Activated naive CD8-positive, alpha-beta T cell treated with anti-CD3 and anti-CD28 coated beads for 36 hours (primary cell): ENCODE measurements at places on chromosomes 7 and 10.

DNA sequence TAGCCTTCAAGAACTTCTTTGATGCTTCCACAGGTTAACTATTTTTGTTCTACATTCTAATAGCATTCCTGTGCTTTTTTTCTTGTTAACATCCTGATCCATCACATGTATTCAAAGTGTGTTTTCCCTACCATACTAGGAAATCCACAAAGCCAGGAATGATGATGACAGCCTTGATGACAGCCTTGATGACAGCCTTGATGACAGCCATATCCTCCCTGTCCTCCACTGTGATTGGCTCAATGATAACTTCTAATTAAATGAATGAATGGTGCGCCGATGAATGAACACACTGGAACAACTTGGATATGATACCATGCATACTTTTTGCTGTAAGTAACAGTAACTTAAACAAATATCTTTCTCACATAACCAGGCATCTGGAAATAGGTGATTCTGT, 8.3 kb upstream of the TACR2 start:
- H3K4me3 ChIP-seq = no peak overlapping the region
- no peak overlapping the region for H3K27ac ChIP-seq
- no peaks in the 10 kb centered on the region for H3K36me3 ChIP-seq

DNA sequence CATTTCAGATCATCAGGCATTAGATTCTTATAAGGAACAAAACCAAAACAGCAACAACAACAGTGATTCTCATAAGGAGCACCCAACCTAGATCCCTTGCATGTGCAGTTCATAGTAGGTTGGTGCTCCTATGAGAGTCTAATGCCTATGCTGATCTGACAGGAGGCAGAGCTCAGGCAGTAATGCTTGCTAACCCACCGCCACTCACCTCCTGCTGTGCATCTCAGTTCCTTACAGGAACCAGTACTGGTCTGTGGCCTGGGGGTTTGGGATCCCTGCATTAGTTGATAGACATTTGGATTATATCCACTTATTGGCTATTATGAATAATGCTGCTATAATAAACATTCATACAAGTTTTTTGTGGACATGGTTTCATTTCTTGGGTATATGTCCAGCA, 14.0 kb downstream of the MKLN1 start:
- no peak overlapping the region for H3K27ac ChIP-seq
- H3K27me3 ChIP-seq = no peaks in the 10 kb centered on the region
- H3K4me1 ChIP-seq = peaks cover 35% of the 10 kb centered on the region
- no peak for DNase-seq
- no peak overlapping the region for H3K4me3 ChIP-seq

GRCh38 chr7:137818036-137818435, 28.7 kb downstream of the DGKI start:
- no peaks in the 10 kb centered on the region for H3K36me3 ChIP-seq
- H3K27me3 ChIP-seq = peaks cover 26% of the 10 kb centered on the region
- no peak overlapping the region for H3K4me3 ChIP-seq
- no peaks in the 10 kb centered on the region for H3K4me1 ChIP-seq
- no peak for DNase-seq
- no peak overlapping the region for H3K27ac ChIP-seq

DNA sequence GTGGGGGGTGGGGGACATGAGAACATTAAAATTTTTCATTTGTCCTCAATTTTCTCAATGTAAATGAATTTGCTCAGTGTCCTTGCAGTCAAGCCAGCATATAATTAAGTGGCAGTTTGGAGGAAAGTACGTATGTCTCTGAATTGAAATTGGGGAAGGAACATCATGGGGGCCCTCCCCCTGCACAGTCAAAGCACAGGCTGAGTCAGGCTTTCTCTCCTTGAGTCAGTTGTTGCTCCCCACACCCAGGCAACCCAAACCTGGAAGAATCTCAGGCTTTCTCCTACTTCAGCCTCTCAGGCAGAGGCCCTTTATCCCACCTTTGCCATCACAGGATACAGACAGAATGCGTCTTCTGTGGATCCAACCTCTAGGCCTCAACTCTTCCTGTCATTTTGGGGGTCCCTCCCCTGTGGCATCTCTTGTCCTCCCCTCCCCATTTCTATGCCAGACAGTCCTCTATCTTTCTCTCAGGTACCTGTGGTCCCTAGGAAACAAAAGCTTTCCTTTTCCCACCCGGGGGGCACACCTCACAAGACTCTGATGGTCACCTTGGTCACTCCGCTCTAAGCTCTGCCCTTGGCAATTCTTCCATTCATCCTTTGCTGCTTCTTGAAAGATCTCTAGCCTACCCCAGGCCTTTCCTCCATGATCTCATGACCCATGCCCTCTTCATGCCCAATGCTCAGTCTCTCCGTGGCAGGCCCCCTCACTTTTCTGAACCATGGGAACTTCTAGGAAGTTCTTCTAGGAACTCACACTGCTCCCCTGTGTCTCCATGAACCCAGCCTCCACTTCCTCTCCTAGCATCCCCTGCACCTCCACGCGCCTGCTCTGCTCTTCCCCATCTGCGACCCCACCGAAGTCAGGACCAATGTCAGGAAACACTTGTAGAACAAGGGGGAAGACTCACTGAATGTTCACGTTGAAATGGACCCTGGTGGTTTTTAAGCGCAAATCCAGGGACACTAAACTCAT, 40.4 kb downstream of the CREB3L2 start:
- no peaks in the 10 kb centered on the region for H3K27me3 ChIP-seq
- no peak for DNase-seq
- peaks cover 13% of the 10 kb centered on the region for H3K4me1 ChIP-seq

GRCh38 chr7:137434946-137435345, 91.4 kb upstream of the PTN start:
- DNase-seq = no peak
- no peaks in the 10 kb centered on the region for H3K4me1 ChIP-seq
- no peak overlapping the region for H3K4me3 ChIP-seq
- no peaks in the 10 kb centered on the region for H3K36me3 ChIP-seq
- H3K27ac ChIP-seq = no peak overlapping the region

DNA sequence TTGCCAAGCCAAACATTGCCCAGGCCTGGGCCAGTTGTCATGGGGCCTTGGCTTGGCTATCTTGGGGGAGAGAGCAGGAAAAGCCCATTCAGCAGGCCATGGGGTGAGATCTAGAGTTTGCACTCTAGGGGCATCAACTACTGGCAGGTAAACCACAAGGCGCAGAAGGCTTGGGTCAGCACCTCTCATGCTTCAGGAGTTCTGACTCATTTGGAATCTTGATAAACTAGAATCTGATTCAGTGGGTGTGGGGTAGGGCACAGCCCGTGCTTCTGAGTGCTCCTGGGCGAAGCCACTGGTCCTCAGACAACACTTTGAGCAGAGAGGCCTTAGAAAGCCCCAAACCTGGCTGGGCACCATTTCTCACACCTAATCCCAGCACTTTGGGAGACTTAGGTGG, 81.1 kb downstream of the RGS10 start:
- no peak overlapping the region for H3K27ac ChIP-seq
- DNase-seq = no peak
- H3K4me1 ChIP-seq = peaks cover 4% of the 10 kb centered on the region
- no peaks in the 10 kb centered on the region for H3K27me3 ChIP-seq

GRCh38 chr10:78438907-78439809, 405.5 kb downstream of the RPS24 start:
- DNase-seq = no peak
- H3K36me3 ChIP-seq = no peaks in the 10 kb centered on the region
- no peaks in the 10 kb centered on the region for H3K27me3 ChIP-seq
- H3K4me3 ChIP-seq = no peak overlapping the region
- H3K4me1 ChIP-seq = no peaks in the 10 kb centered on the region

DNA sequence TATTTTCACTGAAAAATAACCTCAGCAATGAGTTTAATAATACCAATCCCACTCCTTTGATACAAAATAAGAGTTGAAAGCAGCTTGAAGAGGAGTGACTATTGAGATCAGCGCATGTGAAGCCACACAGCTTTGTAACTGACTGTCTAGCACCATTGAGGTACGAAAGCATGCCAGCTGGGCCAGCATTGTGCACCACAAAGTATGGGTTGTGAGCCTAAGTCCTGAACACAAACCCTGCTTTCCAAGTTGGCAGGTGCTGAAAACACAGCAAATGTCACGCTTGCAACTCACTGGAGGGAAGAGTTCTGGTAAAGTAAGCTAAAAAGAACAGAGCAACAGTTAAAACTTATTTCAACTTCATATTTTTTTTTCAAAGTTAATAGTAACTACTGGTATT, 4.0 kb upstream of the FAM53B start:
- no peak for DNase-seq
- H3K27ac ChIP-seq = no peak overlapping the region
- peaks cover 4% of the 10 kb centered on the region for H3K36me3 ChIP-seq
- no peaks in the 10 kb centered on the region for H3K27me3 ChIP-seq
- H3K4me3 ChIP-seq = no peak overlapping the region
- peaks cover 20% of the 10 kb centered on the region for H3K4me1 ChIP-seq

- H3K27me3 ChIP-seq = peaks cover 4% of the 10 kb centered on the region
- no peaks in the 10 kb centered on the region for H3K4me1 ChIP-seq
- no peaks in the 10 kb centered on the region for H3K36me3 ChIP-seq
- H3K27ac ChIP-seq = no peak overlapping the region
Observed at GRCh38 chr10:96453856-96454583, 59.7 kb downstream of the TLL2 start.

DNA sequence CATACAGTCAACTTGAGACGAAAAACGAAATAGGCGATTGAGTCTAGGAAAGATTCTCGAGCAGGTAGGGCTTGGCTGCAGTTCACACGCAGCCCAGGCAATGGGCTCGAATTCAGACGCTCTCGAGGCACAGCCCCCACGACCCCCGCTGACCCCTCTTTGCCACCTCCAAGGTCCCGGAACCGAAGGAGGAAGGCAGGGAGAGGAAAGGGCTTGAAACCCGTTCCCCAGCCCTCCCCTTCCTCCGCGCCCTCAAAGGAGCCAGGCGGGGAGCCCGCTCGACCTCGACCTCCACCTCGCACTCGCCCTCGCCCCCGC, 441 bp downstream of the CCDC186 start:
- peak overlapping the region; percentile 98 for H3K4me3 ChIP-seq
- peaks cover 28% of the 10 kb centered on the region for H3K4me1 ChIP-seq
- H3K27me3 ChIP-seq = peaks cover 3% of the 10 kb centered on the region
- no peak for DNase-seq
- peaks cover 12% of the 10 kb centered on the region for H3K36me3 ChIP-seq

- no peak overlapping the region for H3K27ac ChIP-seq
- no peak overlapping the region for H3K4me3 ChIP-seq
Observed at GRCh38 chr7:683526-684205, 42.8 kb upstream of the DNAAF5 start.

GRCh38 chr10:128633864-128634540, 507.8 kb upstream of the MKI67 start:
- DNase-seq = no peak
- H3K4me3 ChIP-seq = no peak overlapping the region
- no peak overlapping the region for H3K27ac ChIP-seq
- H3K4me1 ChIP-seq = no peaks in the 10 kb centered on the region
- no peaks in the 10 kb centered on the region for H3K36me3 ChIP-seq

- H3K4me1 ChIP-seq = no peaks in the 10 kb centered on the region
- no peak overlapping the region for H3K4me3 ChIP-seq
- H3K27ac ChIP-seq = no peak overlapping the region
- H3K36me3 ChIP-seq = no peaks in the 10 kb centered on the region
- no peak for DNase-seq
Observed at GRCh38 chr10:97116462-97117162, 69.1 kb downstream of the SLIT1 start.

- no peaks in the 10 kb centered on the region for H3K36me3 ChIP-seq
- H3K27ac ChIP-seq = no peak overlapping the region
- no peak for DNase-seq
- H3K4me3 ChIP-seq = no peak overlapping the region
- no peaks in the 10 kb centered on the region for H3K4me1 ChIP-seq
Observed at GRCh38 chr7:37977243-37977642, 56.8 kb downstream of the EPDR1 start.

- no peak for DNase-seq
- no peaks in the 10 kb centered on the region for H3K27me3 ChIP-seq
- no peak overlapping the region for H3K27ac ChIP-seq
- peaks cover 15% of the 10 kb centered on the region for H3K4me1 ChIP-seq
- peaks cover 32% of the 10 kb centered on the region for H3K36me3 ChIP-seq
Observed at GRCh38 chr10:74333174-74333573, 182.2 kb downstream of the ADK start.

- H3K4me1 ChIP-seq = no peaks in the 10 kb centered on the region
- H3K27ac ChIP-seq = no peak overlapping the region
- no peak for DNase-seq
- H3K27me3 ChIP-seq = no peaks in the 10 kb centered on the region
- H3K36me3 ChIP-seq = no peaks in the 10 kb centered on the region
Observed at GRCh38 chr10:24034571-24034970, 174.4 kb upstream of the KIAA1217 start.
